NCI-H1105 treated with DMSO at 0.1 percent for 48 hours (cell line): ENCODE measurements at places on chromosomes 2 and 18.

DNA sequence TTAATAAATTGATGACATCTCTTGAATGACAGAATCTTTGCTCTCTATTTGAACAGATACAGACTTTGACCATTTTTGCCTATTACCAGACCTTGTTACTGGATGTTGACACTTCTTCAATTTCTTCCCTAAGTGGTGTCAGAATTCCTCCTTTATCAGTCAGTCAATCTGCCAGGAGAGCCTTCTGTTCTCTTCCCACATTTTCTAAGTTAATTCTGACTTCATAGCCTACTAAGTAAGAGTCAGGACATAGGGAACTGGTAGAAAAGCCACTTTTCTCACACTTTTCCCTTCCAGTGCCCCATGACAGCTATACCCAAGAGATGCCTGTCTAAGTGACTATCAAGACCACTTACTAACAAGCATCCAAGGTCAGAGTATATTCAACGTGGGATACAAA is 1187.5 kb upstream of the NXPH2 start:
- DNase-seq, result no peak

DNA sequence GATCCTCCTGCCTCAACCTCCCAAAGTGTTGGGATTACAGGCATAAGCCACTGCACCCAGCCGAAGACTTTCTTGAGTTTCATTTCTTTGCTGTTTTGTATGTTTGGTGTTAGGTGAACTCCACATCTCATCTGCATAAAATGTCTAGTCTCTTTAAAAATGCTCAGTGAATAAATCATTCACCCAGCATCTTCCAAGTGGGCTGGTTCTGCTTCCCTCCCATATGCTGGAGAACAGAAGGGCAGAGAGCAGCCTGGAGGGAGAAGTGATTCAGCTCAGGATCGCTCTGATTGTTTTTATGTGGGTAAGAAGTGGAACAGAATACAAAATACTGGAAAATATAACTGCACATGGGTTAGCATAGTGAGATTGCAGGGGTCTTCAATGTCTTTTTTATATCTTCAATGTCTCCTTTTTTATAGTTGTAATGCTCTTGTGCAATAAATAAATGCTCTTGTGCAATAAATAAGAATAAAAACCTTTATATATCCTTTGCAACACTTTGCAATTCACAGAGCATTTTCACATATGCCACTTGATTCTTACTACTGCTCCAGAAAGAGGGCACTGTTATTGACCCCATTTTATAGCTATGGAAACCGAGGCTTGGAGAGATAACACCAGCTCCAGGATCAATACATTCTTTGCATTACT is 253.0 kb upstream of the NCKAP5 start:
- DNase-seq, result no peak

DNA sequence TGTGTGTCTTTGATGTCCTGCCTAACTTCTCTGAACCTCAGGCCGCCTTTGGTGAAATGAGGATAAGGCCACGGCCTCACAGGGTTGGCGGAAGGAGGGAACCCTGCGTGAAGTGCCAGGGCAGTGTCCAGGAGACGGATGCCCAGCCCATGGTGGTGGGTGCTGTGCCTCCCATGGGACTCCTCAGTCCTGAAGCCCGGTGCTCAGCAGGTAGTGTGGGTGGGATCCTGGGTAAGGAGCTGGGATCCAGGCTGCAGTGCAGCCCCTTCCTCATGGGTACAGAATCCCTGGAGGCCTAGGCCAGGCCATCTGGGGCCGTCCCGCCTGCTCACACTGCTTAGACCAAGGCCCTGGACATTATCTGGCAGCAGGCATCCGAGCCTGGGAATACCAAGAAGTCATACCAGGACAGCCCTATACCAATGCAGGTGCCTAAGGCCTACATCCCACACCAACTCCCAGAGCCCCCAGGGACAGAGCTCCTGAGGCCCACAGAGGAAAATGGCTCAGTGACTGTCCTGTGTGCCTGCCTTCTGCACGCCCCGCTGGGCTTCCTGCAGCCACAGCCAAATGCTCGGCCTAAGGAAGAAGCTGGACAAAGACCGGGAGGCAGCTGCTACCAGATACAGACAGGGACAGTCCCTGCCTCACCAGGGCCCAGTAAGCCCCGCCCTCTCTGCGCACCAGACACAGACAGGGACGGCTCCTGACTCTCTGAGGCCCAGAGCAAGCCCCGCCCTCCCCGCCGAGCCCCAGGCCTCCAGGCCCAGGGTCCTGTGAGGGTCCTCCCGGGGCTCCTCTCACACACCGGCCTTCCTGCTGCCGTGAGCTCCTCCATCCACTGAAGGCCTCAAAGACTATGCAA is 78.0 kb downstream of the NDUFA10 start:
- DNase-seq, result no peak

DNA sequence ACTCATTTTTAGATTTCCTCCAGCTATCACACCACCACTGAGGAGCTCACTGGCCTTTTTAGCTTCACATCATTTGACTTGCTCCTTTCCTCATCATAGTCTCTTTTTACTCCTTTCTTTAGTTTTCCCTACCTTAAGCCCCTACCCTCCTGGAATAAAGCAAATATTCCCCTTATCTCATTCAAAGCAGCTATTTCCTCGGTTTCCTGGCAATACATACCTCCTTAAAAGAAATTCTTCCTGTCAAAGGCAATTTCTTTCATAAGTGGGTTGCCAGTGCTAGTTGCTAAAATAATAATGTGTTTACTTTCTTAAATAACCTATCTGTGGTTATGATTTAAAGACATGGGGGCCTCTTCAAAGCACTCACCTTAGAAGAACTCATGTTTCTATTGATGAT is 359.3 kb downstream of the GALNT13 start:
- no peak for DNase-seq

- no peak for DNase-seq
These were observed 47.1 kb downstream of the EFR3B start for GRCh38 chr2:25088817-25089516.

DNA sequence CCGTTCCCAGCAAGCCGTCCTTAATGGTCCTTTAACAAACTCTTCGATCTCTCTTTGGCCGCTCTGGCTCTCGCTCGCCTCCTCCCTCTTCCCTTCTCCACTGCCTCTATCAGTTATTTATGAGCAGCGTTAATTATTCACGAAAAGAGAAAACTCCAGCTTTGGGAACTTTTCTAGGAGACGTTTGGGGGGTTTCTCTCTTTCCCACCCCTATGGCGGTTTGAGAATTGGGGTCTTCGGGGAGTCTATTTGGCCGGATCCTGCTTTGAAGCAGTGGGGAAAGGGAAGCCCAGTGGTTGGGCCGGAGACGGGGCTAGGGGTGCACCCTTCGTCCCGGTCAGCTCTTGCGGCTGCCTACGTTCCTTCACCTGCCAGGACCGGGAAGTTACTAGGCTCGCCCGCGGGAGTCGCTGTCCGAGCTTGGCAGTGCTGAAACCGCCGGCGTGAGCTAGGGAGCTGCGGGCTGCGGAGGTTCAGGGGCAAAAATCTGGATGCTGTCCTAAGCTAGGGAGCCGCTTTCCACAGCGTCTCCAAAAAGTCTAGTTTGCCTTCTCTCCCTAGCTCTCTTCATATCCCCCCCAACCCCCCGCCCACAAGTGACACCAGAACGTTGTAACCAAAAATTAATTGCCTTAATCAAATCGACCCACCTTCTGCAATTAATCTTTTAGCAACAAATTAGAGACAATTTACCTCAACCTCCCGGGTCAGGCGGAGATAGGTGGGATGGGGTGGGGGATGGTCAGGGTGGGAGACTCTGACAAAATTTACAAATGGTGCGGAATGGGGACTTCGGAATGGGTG is 8.9 kb upstream of the SKOR2 start:
- no peak for DNase-seq

DNA sequence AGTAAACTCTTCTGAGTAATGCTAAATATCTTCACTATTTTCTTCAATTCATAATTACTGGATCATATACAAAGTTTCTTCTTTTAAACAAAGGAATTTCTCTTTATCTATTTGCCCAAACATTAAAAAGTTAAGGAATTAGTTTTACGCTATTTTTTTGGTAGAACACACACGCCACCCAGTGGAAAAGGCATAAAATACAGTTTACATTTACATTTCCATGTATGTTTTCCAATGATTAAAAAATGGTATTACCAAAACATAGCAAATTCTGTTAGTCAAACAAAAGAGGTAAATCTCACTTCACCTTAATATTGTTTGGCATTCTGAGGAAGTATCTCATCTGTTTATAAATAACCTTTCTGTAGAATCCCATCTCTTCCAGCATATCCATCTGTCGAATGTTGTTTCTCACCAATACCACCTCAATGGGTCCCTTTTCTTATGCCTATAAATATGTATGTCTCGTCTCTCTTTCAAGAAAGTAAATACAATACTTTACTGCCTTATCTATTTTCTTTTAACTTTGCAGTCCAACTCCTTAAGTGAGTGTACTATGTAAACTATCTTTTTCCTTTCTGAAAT is 7.2 kb downstream of the BOLL start:
- peak; percentile 22 for DNase-seq

DNA sequence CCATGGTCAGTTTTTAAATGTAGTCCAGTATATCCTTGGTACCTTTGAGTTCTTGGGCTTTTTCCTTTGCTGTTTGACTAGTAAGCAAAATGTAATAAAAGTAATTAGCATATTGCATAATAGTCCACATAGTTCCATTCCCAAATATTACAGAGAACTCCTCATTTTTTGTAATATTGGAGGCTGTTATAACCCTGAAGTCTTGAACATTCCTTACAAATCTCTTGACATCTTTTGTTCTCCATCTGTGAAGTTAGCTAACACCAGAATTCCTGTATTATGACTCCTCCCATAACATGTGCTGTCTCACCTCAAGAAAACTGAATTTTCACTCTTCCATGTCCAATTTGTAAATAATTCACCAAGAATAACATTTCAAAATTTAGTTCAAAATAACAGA is 17.1 kb downstream of the CREB1 start:
- no peak for DNase-seq

GRCh38 chr18:58983260-58984155 is 118.8 kb downstream of the ZNF532 start:
- DNase-seq, result no peak

DNA sequence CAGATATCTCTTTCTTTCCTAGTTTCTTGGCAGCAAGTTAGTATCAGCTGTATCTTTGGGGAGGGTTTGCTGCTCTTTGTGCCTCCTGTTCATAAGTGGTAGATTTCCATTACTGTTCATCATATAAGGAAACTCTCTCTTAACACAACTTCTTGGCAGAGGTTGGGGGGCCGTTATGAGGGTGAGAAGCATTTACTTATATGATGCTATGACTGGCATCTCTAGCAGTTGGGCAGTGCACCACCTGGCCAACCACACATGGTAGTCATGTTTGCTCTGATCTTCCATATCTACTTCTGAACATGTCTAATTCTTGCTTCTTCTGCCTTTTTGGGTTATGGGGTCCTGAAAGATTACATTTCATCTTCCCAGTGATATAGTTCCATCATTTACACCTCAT is 282.2 kb downstream of the CYRIA start:
- no peak for DNase-seq
